ENCODE measurements at places on chromosomes 3 and 15.

DNA sequence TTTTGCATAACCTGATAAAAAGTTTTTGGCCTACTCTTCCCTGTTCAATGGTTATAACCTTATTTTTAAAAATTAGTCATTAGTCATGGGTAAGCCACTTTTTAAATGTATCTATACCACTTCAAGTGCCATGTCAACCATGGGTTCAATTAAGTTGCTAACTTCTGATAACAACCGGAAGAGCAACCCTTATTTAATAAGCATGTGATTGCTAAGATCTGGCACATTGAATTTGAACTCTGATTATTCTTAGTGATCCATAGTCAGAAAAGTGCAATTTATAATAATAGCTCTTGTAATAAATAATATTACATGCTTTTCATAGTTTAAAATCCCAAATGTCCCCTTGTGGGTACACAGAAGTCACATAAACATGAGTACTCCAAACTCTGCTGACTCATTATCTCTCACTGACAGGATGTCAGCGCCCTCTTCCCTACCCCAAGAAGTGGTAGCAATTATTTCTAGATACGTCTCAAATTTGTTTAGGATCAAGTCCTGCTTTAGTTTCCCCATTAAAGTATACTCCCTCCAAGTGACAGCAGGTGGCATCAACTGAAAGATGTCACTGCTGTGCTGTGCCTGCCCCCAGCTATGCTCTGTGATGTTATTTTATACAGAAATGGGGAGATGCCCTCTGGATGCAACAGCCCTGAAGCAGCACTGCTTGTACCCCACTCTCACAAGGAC lies 18.6 kb downstream of the SAMD7 start:
- DNase-seq, result no peak

DNA sequence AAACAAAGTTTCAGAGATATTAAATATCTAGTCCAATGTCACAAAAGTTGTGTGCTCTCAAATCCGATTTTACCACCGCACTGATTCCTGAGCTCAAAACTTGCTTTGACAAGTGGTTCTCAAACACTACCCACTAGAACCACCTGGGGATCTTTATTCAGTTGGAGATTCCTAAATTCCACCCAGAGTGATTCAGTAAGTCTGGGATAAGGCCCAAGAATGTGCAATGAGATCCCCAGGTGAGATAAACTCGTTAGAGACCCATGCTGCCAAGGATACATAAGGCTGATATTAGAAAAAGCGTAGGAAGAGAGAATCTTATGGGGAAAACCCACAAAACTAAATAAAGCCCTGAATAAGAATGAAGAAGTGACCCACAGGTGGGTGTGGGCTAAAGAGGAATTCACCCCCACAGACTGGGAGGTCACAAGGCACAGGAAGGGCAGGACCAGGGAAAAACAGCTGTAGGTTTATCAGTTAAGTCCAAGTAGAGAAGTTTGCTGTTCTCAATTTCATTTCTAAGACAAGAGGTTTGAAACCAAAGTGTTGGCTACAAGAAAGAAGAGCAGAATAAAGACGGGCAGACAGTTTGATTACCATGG lies 11.5 kb upstream of the RPS17 start:
- DNase-seq, result no peak

DNA sequence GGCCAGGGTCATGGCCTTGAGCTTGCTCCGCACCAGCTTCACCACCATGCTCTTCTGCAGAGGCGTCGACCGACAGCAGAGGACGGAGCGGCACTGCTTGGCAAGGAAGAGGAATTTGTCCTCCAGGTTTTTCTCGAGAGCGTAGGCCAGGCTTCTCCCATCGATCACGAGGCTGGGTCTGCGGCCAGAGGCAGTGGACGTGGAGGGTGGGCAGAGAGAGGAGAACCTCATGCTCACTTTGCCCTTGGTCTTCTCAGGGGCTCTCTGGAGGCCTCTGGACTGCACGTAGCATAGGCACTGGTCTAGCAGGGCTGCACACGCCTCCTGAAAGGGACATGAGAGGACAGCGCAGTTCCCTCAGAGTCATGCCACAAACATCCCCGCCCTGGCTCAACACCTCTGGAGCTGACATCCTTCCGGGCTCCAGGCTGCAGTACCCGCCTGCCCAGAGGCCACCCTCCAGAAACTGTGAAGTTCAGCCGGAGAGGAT lies 168.3 kb downstream of the ATP10A start:
- no peak for DNase-seq

DNA sequence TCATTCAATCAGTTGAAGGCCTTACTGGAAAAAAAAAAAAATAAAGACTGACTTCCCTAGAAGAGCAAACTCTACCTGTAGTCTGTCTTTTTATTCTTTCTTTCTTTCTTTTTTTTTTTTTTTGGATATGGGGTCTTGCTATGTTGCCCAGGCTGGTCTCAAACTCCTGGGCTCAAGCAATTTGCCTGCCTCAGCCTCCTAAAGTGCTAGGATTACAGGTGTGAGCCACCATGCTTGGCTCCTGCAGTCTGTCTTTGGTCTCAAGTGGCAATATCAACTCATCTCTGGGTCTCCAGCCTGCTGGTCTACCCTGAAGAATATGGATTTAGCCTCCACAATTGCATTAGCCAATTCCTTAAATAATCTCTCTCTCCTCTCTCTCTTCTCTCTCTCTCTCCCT lies 167.7 kb upstream of the P2RY1 start:
- DNase-seq, result no peak

- no peak for DNase-seq
Observed at GRCh38 chr3:130688015-130688688, 58.5 kb downstream of the PIK3R4 start.

DNA sequence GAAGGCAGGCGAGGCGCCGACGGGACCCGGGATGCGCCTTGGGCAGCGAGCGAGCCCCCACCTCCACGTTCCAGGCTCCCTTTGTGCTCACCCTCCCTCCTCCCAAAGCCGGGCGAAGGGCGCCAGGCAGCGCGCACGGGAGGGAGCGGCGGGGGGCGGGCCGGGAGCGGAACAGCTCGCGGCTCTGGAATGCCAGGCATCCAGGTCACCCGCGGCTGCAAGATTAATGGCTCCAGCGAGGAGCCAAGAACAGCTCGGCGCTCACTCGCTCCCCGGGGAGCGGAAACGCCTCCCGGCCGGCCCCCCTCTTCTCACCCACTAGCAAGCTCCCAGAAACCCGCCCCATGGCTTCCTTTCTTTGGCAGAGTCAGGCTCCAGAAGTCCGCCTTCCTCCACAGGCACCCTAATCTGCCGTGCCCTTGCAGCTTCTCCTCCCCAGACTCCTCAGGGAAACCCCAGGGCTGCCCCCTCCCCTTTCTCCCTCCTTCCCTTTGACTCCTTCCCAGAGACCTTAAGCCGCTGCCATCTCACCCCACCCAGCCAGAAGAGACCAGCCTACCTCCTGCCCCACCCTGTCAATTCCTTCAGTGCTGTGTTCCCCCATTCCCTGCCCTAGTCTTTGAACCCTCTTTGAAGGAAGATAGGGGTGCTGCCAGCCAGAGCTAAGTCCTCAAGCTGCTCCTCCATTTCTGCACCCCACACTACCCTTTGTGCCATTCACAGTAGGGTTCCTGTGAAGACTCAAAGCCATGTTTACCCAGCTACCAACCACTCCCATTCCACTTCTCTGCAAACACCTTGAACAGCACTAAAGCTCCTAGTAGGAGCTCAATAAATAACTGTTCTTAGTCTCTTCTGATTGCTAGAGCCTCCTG lies 9.9 kb downstream of the AMOTL2 start:
- DNase-seq, result no peak

GRCh38 chr15:63332367-63333124 lies 49.1 kb downstream of the CA12 start:
- DNase-seq, result no peak

DNA sequence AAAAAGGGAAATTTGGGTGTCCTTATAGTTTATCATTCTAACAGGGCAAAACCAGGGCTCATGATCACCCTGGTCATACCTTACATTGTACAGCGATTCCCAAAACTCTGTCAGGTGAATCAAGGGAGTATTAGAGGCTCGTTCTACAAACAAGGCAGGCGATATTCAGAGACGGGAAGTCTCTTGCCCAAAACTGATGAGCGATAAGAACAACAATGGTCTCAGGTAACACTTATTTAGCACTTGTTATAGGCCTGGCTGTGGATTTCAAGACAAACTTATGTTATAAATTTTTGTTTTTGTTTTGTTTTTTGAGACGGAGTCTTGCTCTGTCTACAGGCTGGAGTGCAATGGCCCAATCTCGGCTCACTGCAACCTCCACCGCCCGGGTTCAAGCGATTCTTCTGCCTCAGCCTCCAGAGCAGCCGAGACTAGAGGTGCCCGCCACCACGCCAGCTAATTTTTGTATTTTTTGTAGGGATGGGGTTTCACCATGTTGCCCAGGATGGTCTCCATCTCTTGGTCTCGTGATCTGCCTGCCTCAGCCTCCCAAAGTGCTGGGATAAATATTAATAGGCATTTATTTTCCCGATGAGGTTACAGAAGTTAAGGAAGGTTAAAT lies 12.8 kb downstream of the BCL2L10 start:
- DNase-seq, result no peak

GRCh38 chr3:97957617-97958311 lies 14.5 kb downstream of the RIOX2 start:
- no peak for DNase-seq

DNA sequence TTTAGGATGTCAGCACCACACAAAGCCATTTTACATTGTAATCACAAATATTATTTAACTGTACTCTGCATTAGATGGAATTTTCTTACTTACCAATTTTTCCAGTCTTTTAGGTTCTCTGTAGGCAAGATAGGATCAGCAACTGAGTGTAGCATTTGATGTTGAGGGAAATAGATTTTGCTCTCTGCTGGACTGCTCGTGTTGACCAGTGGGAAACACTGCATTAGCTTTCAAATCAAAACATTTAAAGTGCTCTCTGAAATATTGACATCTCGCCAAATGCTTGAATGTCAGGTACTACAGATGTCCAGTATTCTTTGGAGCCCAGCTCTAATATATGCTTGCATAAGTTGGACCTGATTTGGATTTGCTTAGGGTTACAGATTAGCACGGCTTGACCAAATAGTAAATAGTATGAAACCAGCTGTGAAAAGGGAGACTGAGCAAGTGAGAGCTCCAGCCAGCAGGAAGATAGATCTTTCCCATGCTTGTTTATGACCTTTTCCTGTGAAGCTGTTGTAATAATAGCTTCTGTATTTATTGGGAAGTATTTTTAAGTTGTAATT lies 29.5 kb downstream of the P2RY14 start:
- DNase-seq, result no peak

- no peak for DNase-seq
Observed at GRCh38 chr15:61084944-61085367, 144.1 kb downstream of the RORA start.

GRCh38 chr3:98823791-98824190 lies 60.7 kb downstream of the ST3GAL6 start:
- no peak for DNase-seq

DNA sequence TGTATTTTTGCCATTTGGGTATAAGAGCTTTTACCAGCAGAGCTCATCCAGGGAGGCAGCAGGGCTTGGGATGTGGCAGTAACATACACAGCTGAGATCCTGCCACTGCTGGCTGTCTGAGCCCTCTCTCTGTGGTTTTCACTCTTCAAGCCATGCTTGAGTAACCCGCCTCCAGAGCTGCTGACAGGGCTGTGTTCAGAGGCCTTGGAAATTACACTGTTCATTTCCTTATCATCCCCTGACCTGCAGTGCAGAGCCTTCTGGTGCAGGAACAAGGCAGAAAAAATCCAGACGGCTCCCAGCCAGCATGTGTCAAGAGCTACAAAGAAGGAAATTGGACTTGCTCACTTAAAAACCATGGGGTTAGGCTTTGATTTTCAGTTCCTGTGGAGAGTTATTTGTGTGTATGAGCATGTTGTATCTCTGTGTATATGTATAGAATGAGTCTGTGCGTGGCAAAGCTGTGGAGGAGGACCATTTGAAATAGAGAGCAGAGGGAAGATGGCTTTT lies 47.0 kb downstream of the ZNF609 start:
- DNase-seq, result no peak

GRCh38 chr15:60611592-60612346 lies 132.8 kb upstream of the ICE2 start:
- DNase-seq, result no peak
